Activated CD4-positive, alpha-beta memory T cell treated with anti-CD3 and anti-CD28 coated beads, Interleukin-2, amount 10 ng/mL, durations not matched to agents 7 days and 5 days (primary cell): ENCODE measurements at places on chromosomes 11 and 22.
A peak's percentile ranks its signal among the peaks of the same experiment; 100 is the strongest.

GRCh38 chr11:66195867-66196266 lies 72.6 kb upstream of the RAB1B start:
- no peak for DNase-seq

GRCh38 chr11:120863359-120863758 lies 160.5 kb upstream of the TBCEL start:
- no peak for DNase-seq

DNA sequence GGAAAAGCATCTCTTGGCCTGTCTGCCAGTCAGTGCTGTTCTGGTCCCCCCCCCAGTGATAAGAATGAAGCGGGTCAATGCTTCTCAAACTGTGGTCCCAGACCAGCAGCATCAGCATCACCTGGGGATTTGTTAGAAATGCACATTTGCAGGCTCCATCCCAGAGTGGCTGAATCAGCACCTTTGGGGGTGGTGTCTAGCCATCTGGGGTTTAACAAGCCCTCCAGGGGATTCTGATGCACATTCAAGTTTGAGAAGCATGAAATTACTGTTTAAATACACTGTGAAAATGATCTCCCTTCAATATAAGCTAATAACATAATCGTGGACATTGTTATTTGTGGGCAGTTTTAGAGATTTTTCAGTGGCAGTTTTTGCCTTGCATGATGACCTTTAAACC lies 133.5 kb downstream of the MYO18B start:
- no peak for DNase-seq

DNA sequence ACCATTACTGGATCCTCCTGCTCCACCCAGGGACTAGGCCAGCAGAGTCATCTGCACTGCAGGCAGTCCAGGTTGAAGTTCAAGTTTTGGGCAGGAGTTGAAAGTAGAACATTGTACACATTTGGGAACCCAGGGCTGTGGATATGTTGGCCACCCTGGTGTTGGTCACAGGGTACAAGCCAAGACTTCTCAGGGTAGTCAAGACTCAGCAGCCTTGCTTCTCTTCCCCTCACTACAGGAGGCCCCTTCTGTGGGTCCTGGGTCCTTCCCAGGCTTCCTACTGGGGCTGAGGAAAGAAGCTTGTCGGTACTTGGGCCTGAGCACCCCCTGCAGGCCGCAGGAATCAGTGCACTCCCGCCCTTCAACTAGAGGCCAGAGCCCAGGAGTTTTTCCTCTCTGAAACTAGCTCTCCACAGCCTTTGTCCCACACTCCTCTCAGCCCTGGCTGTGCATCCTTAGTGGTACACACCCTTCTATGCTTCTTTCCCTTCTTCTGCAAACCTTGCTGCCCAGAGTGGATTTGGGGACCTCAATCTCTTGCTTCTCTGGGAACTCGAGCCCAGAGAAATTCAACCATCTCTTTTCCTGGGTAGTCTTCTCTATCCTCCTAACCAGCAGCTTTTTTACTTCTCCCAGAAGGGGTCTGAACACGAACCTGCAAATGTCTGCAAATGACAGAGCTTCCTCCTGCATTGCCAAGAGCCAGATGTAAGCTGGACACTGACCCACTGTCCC lies 2.6 kb upstream of the HPX start:
- DNase-seq, result peak; percentile 62

GRCh38 chr11:45390407-45390806 lies 104.3 kb upstream of the SYT13 start:
- DNase-seq, result no peak

GRCh38 chr22:31346733-31347250 lies 646 bp upstream of the PATZ1 start:
- peak; percentile 52 for DNase-seq

DNA sequence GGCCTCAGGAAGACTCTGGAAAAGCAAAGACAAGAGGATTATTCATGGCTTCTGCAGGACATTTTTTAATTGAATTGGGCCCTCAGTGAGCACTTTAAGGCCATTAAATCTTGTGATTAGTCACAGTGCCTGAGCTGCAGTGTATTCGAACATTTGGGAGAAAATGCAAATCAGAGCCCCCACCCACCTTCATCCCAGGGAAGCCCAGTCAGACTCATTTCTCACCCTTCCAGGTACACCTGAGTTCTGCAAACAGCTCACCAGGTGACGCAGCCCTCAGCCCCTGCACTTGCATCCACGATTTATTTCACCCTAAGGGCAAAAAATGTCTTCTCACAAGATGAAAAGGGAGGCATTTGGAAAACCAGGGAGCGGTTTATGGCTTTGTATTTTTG lies 128.7 kb downstream of the MPPED1 start:
- DNase-seq, result no peak

GRCh38 chr11:6531267-6531752 lies 34.2 kb downstream of the DNHD1 start:
- peak; percentile 29 for DNase-seq

GRCh38 chr11:116071241-116071640 lies 567.0 kb upstream of the CADM1 start:
- DNase-seq, result no peak

GRCh38 chr22:19840955-19841640 lies 13.6 kb downstream of the GNB1L start:
- DNase-seq, result no peak

DNA sequence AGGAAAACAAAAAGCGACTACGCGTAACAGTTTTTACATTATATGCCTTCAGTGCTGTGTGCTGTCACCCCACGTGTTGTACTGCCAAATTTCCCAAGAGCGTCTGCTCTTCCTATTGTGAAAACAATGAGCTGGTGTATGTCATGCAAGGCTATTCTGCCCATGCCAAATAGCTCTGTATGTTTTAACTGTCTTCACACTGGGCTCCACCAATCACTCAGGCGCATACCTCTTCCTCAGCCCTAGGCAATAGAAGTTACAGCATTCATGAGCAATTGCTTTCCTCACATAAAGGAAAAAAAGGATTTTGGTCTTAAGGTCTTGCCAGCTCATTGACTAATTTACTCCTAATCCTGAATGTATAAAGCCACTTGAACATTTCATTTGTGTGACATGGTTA lies 606.8 kb downstream of the NTM start:
- DNase-seq, result no peak

GRCh38 chr22:37503183-37503683 lies 16.0 kb downstream of the CARD10 start:
- DNase-seq, result no peak

DNA sequence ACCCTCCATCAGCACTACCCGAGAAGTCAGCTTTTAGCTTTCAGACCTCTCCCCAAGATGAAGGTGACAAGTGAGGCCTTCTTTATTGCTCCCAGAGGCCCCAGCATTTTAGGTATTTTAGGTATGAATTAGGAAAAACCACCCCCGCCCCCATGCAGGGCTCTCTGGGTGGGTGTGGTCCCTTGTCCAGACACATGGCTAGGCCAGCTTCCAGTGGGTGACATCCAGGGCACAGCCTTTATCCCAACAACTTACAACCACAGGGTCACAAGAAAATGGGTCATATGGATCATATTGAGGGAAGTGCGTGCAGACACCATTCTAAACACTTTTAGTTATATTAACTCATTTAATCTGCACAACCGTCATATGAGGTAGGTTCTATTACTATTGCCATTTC lies 42.1 kb downstream of the RIBC2 start:
- no peak for DNase-seq

DNA sequence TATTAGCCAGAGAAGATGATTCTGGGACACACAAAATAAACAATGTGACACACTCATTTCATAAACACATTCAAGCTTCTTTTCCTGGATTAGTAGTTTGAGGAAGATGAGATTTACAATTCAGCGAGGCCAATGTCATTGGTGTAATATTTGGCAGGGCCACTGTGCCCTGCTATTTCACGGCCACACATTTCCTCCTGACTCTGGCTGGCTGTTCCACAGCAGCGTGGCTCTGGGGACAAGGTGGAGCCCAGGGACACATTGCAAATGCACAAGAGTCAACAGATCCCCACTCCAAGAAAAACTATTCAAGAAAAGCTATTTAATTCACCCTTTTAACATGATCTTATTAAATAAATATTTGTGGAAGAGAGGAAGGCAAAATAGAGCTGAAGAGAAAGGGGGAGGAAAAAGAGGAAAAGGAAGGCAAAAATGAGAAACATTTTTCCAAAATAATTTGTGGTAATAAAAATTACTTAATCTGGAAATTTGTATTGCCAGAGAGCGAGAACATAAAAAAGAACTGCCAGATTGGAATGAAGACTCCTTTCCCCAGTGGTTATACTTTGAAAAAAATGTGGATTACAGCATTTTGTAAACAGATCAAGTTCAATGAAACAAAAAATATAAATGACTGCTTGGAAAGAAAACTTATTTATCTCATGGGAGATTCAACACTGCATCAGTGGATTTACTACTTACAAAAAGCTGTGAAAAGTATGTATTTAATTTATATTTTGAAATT lies 27.1 kb downstream of the NXPE2 start:
- no peak for DNase-seq

- DNase-seq, result no peak
Observed at GRCh38 chr11:327581-327923, 6.9 kb upstream of the IFITM3 start.

DNA sequence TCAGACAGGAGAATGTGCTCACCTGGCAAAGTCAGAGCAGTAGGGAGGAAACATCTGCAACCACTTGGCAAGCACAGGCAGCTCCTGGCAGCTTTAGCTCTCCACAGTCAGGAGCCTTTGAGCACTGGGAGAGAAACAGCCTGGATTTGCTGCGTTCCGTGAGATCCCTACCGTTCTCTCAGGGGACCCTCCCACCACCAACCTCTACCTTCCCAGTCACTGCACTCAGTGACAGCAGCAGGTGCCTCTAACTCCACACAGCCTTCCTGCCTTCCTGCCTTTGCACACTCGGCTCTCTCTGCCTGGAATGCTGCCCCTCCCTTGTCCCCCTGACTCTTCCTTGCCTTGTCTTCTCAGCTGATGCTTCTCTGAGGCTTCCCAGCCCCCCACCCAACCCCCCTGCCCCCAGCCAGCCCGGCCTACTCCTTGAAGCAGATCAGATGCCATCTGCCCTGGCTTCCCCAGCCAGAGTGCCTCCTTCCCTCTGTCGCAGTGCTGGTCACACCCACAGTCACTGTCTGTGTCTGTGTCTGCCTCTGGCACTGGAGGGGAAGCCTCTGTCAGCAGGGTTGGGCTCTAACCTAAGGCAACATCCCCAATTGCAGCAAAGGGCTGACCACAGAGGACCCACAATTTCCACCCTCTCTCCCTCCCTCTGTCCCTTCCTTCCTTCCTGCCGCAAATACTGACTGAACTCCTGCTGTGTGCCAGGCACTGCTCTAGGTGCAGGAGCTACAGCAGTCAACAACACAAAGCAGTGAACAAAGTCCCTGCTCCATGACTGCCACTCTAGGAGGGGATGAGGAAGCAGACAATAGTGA lies 14.9 kb upstream of the TSKU start:
- peak; percentile 72 for DNase-seq

DNA sequence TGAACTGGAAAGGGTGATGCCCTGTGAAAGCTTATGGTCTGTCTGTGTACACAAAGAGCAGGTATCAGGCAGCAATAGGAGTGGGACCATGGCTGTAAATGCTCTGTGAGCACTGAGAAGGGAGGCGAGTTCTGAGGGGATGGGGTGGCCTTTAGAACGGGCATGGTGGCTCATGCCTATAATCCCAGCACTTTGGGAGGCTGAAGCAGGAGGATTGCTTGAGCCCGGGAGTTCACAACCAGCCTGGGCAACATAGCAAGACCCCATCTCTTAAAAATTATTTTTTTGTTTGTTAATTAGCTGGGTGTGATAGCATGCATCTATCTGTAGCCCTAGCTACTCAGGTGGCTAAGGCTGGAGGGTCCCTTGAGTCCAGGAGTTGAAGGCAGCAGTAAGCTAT lies 3.5 kb downstream of the SPINDOC start:
- no peak for DNase-seq

- DNase-seq, result no peak
Observed at GRCh38 chr11:79564288-79564925, 123.6 kb upstream of the TENM4 start.

GRCh38 chr11:2088746-2089535 lies 50.2 kb downstream of the IGF2 start:
- peak; percentile 15 for DNase-seq

- DNase-seq, result no peak
Observed at GRCh38 chr22:27253108-27253902, 548.3 kb downstream of the MN1 start.

- DNase-seq, result no peak
Observed at GRCh38 chr11:46458491-46458890, 66.9 kb upstream of the CHRM4 start.

- DNase-seq, result no peak
Observed at GRCh38 chr11:72426103-72426757, 8.1 kb downstream of the CLPB start.

- DNase-seq, result no peak
Observed at GRCh38 chr11:62398011-62398994, 20.5 kb upstream of the SCGB1A1 start.

GRCh38 chr22:41048791-41049717 lies 43.3 kb upstream of the EP300 start:
- DNase-seq, result no peak

GRCh38 chr11:120063686-120064340 lies 74.1 kb downstream of the TRIM29 start:
- DNase-seq, result no peak

DNA sequence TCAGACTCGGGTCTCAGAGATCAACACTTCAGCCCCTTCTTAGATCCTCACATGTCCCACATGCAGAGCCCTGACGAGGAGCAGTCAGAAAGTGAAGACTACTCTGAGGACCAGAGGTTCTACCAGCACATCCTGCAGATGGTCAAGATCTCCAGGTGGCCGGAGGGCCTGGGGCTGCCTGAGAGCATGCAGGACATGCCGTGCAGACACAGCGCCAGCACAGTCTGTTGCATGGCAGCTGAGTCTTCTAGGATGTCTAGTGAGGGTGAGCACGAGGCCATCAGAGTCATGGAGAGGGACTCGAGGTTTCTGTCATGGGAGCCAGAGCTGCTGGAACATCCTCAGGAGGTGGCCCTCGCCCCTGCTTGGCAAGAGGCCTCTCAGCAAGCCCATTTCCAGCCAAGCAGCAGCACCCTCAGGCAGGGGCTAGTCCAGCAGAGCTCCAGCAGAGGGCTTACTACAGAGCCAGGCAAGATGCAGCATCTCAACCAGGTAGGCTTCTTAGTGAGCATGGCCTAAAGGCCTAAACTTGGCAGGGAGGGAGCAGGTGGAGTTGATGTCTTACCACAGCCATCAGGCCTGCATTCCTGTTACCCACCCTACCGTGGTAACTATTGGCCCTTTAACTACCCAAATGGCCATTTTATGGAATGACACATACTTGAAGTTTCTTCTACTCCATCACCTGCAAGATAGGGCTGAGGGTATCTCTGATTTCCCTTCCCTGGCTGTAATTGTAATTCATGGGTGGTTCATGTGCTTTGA lies 28.7 kb downstream of the CEP164 start:
- no peak for DNase-seq

DNA sequence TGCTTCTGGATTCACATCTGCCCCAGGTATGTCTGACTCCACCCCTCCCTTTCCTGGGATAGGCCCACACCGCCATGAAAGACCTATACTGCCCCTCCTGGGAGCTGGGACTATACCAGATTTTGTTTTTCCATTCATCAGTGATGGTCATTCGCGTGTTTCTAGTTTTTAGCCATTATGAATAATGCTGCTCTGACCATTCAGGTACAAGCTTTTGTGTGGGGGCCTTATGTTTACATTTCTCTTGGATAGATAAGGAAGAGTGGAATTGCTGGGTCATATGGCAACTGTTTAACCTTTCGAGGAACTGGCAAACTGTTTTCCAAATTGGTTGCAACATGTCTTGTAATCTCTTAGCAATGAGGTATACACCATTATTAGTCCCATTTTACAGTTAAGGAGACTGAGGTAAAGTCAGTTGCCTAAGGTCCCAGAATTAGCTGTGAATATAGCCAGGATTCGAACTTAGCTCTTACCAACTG lies 1.2 kb upstream of the TBC1D10A start:
- no peak for DNase-seq

GRCh38 chr11:17753641-17754040 lies 19.1 kb downstream of the KCNC1 start:
- no peak for DNase-seq

GRCh38 chr11:112613051-112613972 lies 347.9 kb upstream of the NCAM1 start:
- no peak for DNase-seq
